ENCODE measurements at places on chromosomes 11 and 22.

GRCh38 chr22:46121523-46122287 lies 28.6 kb upstream of the PPARA start:
- DNase-seq = no peak

DNA sequence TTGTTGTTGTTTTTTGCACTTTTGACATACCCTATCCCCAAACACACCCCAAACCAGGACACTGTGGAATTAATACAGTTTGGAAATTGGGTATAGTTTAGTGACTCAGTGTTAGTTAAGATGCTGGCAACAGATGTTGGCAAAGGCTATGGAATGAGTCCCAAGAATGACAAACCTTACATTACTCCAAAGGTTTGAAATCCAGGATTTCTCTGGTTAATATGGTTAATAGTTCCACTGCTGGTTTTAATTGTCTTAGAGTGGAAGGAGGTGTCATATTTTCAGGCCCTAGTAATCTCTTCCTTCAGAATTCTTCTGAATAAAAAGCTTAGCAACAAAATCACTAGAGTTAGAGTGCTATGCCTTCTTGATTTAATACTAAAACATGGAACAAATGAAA lies 775 bp downstream of the LPXN start:
- no peak for DNase-seq

GRCh38 chr22:50621356-50621880 lies 6.5 kb downstream of the ARSA start:
- peak; percentile 61 for DNase-seq

DNA sequence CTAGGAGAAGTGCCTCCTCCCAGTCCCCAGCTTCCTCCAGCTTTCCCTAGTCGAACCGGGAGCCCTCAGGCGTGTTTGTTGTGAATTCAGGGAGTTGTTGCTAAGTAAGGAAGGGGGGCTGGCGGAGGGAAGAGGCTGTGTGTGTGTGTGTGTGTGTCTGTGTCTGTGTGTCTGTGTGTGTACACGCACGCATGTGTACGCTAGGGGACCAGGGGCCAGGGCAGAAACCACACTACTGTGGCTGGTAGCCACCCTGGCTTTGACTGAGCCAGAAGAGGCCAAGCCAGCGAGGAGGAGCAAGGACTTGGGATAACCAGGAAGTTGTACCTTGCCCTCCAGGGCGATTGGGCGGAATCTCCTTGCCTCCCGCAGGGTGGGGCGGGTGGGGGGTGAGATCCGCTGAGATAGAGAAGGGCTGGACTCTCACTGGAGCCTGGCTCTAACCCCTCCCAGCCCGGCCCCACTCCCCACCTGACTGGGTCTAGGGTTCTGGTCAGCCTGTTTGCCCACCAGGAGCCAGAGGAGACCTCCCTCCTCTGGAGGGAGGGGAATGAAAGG lies 7.5 kb downstream of the BCL9L start:
- peak; percentile 30 for DNase-seq

DNA sequence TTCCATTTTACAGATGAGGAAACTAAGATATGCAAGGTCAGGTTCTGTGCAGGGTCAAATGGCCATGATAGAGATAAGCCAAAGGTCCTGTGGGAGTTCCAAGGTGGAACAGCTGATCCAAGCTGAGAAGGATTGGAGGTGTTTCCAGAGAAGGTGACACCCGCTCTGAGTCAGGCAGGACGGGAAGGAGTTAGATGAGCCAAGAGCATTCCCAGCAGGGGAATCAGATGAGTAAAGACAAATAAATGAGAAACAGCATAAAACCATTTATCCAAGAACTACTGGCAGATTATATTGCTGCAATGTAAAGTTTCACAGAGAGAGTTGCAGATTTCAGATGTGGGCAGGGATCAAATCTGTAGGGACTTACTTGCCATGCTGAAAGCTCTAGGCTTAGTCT lies 18.9 kb upstream of the HEPHL1 start:
- no peak for DNase-seq

GRCh38 chr11:128886406-128887124 lies 4.6 kb upstream of the KCNJ5 start:
- DNase-seq = no peak

DNA sequence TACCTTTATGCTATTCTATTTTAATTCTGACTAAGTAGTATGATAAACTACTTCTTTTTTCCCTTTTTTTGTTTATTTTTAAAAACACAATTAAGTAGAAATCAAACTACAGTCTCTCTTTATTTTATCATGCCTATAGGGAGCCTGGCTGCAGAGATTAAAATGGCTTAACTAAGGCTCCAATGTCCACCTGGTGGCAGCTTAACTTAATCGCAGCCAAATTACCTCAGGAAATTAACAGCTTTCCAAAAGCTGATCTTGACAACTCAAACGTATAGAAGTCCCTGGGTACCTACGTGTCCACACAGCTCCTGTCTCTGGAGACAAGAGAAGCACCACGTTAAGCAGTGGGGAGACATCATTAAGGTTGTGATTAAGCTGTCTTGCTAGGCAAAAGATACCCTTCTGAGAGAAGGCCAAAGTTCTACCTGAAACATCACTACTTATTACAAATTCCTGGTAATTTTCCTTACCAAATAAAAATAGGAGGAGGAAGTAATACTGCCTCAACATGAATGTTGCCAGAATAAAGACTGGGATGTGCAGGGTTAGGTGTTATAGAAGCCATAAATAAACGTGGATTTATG lies 63.2 kb upstream of the SNX19 start:
- DNase-seq = no peak

GRCh38 chr22:19634226-19634975 lies 79.9 kb upstream of the SEPTIN5 start:
- DNase-seq = no peak
